ENCODE measurements at places on chromosomes 6 and 20. TPM values are rescaled to one million over a fixed set of nuclear protein-coding genes. Genes with fewer than 3 reads are reported as not detected.

The SNAI1 gene
- 0.66 TPM for total RNA-seq

The MRAP2 gene
- total RNA-seq = 0.17 TPM

The ZBTB2 gene
- 12.2 TPM for total RNA-seq

The FITM2 gene
- 8.6 TPM for total RNA-seq

The PRR18 gene
- total RNA-seq = not detected

The BHLHE23 gene
- total RNA-seq = not detected

The HLA-DRA gene
- total RNA-seq = 0.17 TPM

The PTCHD4 gene
- total RNA-seq = 5.8 TPM

The TMC2 gene
- total RNA-seq = under 0.01 TPM

GRCh38 chr6:38586992-38587391, 52.7 kb downstream of the BTBD9 start:
- no peak for DNase-seq

GRCh38 chr6:146850238-146850896, 251.6 kb downstream of the ADGB start:
- peak; percentile 98 for DNase-seq

DNA sequence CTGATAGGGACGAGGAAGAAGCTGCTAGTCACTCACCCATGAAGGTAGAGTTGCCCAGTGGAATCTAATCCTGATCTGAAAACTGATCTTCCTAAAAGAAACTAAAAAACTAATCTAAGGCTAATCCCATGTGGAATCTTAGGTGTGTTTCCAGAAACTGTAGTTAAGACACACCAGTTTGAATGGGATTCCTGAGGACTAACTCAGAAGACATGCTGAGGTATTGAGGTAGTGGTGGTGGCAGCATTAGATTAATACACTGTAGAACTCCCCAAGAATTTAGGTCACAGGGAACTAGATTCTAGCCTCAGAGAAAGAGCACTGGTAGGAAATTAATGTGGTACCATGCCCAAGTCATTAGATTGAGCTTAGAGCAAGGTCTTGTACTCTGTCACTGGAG, 19.6 kb upstream of the AKAP7 start:
- no peak for DNase-seq

DNA sequence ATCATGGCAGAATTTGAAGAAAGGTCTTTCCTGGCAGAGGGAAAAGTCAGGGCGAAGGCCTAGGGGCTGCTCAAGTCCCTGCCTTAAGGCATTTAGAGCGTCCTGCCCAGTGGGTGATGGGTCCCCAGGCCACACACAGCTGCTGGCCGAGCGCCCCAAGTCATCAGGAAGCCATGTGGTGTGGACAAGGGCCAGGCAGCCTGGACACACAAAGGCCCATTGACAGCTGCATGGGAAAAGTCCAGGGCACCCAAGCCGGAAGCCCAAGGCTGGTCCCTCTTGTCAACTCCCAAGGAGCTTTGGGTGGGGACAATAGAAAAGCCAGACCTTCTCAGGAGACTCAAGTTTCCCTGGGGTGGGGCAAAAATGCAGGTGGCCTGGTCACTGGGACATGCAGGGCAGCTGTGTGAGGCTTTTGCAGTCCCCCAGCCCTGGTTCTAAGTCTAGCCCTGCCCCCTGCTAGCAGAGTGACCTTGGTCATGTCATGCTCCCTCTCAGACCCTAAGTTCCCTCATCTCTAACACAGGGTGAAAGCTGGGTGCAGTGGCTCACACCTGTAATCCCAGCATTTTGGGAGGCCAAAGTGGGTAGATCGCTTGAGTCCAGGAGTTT, 44.3 kb upstream of the PTGIS start:
- DNase-seq = no peak

GRCh38 chr6:50116390-50116789, 66.7 kb upstream of the DEFB112 start:
- DNase-seq = no peak

DNA sequence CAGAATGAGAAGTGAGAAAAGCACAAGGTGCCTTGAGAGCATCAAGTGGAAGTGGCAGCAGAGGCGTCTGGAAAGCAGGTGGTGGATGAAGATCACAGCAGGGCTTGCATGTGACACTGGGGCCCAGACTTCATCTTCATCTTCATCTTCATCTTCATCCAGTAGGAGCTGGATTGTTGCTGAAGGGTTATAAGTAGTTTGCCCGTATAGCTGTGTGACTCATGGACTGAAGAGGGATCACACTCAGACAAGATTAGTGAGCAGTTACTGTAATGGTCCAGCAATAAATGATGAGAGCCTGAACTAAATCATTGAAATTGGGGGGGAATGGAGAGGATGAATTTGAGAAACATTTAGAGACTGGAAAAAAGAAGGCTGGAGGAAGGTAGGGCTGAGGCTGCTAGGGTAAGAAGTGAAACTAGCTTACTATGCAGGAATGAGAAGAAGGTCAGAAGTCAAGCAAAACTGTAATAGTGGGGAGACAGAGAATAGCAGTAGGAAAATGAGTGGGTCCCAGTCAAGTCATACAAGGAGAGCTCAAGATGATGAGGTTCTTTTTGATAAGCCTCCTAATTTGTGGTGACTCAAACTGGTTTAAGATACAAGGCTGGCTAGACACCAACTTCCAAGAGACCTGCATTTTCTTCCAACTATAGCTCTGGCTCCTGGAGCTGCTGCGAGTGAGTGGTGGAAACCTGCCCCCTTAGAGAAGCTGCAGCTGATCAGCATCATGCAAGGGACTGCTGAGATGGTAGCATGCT, 92.3 kb upstream of the BEND6 start:
- peak; percentile 47 for DNase-seq

DNA sequence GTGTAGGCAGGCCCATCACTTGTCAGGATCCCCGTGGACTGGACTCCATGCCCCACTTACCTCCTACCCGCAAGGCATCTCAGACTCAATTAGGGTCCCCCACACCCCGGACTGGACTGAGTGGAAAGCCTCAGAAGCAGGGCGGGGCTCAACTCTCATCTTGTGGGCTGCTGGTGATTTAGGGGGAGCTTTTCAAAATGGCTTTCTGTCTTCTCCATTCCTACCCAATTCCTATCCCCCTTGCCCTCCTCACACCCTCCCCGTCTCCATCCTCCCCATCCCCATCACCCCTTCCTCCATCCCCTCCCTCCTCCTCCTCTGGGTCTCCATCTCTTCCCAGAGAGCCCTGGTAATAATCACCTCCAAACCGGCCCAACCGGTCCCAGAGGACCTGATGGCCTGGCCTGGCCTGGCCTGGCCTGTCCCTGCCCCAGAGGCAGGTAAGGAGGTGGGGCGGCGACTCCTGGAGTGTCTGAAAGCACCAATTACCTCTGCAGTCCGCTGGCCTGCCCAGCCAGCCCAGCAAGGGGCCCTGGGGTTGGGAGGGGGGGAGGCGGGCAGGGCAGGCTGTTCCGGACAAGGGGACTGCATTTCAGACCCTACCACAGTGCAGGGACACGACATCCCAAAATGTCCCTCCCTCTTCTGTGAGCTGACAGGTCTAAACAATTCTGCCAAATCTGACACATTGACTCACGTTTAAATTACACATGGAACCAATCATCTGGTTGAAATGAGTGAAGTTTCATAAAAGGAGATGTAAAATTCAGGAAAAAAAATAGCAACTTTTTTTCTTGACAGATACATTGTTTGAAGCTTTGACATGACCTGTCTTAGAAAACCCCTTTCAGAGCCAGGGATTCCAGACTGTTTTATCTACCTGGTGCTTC, 24.8 kb downstream of the MAFB start:
- DNase-seq = no peak

GRCh38 chr6:112691289-112691688, 344.2 kb downstream of the RFPL4B start:
- peak; percentile 97 for DNase-seq

DNA sequence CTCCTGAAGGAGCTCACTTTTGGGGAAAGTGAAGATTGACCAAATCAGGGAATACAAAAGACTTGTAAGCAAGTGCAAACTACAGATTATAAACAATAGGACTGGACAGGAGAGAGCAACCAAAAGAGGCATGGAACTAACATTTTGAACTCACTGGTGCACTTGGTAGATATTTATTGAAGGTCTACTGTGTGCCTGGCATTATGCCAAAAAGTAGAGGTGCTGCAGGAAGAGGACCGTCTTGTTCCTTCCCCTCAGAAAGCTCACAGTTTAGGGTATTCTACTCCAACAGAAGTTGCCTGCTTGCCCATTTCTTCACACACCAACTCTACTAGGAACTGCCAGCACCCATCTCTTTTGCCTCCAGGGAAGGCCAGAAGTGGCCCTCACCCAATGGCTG, 10.0 kb upstream of the TSHZ2 start:
- DNase-seq = no peak

- no peak for DNase-seq
Measured at GRCh38 chr6:57305107-57305506, 12.3 kb upstream of the PRIM2 start.

DNA sequence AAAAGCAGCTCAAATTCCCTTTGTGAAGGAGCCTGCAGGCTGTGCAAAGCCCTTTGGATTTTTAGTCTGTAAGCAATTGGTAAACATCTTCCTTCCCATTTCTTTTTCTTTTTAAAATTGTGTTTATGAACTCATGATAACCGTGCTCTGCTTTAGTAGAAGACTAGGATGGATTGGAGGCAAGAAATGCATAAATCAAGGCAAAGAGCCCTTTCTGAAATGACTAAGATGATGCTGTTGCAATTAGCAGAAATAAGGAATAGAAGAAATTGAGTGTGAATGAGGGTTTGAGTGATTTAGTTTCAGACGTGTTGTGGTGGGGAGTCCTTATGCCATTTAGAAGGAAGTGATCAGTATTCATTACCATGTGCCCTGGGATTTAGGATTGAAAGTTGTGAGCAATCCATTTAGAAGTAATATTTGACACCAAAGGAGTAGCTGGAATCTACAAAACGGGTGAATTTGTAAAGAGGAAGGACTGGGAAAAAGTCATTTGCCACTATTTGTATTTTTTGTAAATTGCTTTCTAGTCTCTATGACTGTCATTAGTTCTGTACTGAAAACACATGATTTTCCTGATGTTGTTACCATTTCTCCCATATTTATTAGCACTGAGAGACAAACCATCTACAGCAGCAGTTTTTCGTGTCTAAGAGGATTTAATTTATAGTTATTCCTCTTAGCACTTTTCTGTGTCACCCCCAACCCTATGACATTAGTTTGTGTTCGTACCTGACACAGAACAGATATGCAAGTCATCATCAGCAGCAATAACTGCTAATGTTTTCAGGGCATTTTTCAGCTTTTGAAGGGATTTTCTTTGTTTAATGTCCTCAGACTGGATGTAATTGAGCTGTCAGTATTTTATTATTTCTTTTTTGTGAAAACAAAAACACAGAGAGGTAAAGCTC, 265.0 kb downstream of the UTRN start:
- no peak for DNase-seq

GRCh38 chr6:127843582-127843981, 57.3 kb downstream of the THEMIS start:
- DNase-seq = no peak

DNA sequence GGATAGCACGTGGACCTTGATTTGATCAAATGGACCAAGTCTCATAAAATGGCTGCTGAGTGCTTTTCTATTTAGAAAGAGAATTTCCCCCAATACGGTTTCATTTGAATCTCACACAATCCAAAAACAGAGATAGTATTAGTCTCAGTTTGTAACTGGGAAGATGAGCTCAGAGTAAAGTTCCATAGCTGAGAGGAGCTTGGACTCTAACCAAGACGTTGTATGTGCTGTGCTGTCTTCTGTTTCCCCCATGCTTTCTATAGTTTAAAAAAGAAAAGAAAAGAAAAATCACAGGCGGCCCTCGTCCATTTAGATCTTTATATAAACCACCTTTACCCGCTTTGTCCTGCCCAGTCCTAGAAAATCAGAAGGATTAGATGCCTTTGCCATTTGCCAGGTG, 58.1 kb downstream of the AKAP12 start:
- DNase-seq = no peak

DNA sequence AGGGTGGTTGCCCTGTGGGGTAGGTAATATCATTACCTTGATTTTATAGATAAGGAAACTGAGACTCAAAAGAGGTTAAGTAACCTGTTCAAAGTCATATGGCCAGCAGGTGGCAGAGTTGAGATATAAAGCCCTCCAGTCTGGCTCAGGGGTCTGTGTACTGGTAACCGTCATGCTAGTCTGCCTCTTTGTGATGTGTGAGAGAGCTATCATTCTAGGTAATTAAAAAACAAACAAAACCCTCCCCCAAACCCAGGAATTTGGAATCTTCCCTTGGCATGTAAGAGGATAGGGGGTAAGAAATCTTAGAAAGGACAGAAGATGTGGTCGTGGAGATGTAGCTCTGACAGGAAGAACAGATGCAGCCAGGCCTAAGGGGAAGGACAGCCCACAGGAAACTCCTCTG, 206.0 kb downstream of the CDC5L start:
- DNase-seq = peak; percentile 64

GRCh38 chr6:159759645-159760044, 2.2 kb upstream of the ACAT2 start:
- DNase-seq = no peak

DNA sequence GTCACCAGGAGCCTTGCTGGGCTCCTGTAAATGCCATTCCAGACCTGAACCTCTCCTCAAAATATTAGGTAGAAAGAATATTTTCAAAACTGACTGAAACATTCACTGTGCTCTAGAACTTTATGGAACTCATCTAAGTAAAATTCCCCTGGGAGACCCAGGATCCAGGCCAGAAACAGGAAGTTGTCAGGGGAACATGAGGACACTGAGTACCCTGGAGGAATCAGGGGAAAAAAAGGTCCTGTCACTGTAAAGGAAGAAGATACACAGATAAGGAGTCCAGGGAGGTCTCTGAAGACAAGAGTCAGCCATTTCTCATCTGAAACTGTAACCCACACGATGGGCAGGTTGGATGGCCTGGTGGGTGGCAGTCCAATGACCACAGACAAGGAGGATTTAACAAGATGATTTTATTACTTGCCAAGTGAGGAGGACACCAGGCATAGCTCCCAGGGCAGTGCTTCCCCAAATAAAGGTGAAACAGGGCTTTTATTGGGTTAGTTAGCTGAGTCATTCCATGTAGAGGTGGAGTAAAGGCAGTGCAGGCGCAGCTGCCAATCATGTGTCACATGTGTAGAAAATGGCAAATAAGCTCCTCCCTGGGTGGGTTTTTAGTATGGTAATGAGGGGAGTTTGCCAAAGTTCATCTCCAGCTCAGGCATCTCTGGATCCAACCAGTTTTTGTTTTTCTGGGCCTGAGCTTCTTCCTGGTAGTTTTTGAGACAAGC, 138.5 kb downstream of the RCAN2 start:
- no peak for DNase-seq

- no peak for DNase-seq
Measured at GRCh38 chr20:21873291-21873690, 167.8 kb downstream of the PAX1 start.

GRCh38 chr6:97885325-97885724, 602.3 kb upstream of the MMS22L start:
- DNase-seq = no peak

- peak; percentile 69 for DNase-seq
Measured at GRCh38 chr6:43770372-43771209, 580 bp downstream of the VEGFA start.

All from fibroblast of lung (primary cell).